ENCODE measurements at places on chromosomes 12 and 14.

DNA sequence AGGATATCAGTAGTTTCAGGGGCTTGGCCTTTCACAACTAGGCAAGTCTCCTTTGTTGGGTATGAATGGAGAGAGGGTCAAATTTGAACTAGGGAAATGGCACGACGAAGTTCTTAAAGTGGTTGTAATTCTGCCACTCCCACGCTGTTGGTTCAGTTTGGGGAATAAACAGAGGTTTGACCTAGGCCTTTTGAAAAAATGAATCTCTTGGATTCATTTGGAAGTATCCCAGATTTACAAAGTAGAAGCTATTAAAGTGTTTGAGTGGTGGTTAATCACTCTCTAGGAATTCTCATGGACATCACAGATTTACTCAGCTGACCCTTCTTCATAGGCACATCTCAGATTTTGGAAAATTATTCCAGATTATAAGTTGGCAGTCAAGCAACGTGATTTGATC, 14.8 kb downstream of the BATF start:
- DNase-seq = no peak

- no peak for DNase-seq
Observed at GRCh38 chr12:68334132-68334531, 2.0 kb upstream of the MDM1 start.

- no peak for DNase-seq
Observed at GRCh38 chr14:90576581-90576980, 179.8 kb downstream of the CALM1 start.

DNA sequence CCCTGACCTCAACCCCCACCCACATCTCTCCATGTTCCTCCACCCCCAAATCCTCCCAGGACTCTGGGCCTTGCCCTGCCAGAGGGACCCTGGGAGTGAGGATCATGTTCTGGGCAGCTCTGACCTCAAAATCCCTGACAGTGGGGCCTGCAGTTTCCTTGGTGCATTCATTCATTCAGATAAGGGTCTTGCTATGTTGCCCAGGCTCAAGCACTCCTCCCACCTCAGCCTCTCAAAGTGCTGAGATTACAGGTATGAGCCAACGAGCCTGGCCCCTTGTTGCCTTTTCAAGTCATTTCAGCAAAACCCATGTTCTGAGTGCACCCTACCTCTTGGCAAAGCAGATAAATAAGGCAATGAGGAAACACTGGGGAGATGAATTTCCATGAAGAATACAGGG, 29.6 kb downstream of the ARL6IP4 start:
- DNase-seq = no peak

DNA sequence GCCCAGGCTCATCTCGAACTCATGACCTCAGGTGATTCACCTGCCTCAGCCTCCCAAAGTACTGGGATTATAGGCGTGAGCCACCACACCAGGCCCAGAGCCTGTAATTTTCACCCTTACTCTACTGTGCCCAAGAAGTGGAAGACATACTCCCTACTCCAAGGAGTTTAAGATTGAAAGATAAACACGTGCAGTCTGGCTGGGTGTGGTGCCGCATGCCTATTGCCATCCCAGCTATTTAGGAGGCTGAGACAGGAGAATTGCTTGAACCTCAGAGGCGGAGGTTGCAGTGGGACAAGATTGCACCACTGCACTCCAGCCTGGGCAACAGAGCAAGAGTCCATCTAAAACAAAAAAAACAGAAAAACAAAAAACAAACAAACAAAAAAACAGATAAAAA, 90.0 kb downstream of the NINJ2 start:
- no peak for DNase-seq

Measured in stimulated activated CD8-positive, alpha-beta memory T cell treated with anti-CD3 and anti-CD28 coated beads, Interleukin-7, amount 100 ng/mL, for 1 hour (primary cell).